ENCODE measurements at places on chromosomes 5 and 9. TPM values are rescaled to one million over a fixed set of nuclear protein-coding genes. Genes with fewer than 3 reads are reported as not detected.

MCIDAS gene
- total RNA-seq, result not detected

HACD4 gene
- 0.75 TPM for total RNA-seq

SLC36A1 gene
- 21.7 TPM for total RNA-seq

TMEM141 gene
- total RNA-seq, result 31.0 TPM

CARD9 gene
- total RNA-seq, result 1.3 TPM

AHRR gene
- 1.3 TPM for total RNA-seq

TMEM232 gene
- 3.0 TPM for total RNA-seq

SLC4A9 gene
- not detected for total RNA-seq

DNA sequence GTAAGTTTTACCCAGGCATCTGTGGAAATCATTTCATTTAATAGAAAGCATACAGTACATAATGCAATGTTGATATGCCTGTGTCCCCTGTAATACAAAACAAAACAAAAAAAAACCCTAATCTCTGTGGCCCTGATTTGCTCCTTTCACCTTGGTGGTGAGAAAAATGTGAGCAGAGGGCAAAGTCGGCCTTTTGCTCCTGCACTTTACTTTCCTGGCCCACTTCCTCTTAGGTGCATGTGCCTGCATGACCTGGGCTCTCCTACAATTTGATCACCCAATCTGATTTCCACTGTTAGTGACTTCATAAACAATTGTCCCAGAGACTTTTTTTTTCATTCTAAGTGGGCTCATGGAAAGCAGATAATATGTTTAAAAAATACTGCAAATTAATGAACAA lies 424.3 kb downstream of the SEMA5A start:
- no peak for DNase-seq

- DNase-seq, result no peak
These were observed 16.4 kb upstream of the PDCD1LG2 start for GRCh38 chr9:5493679-5494511.

GRCh38 chr9:114662081-114662989 lies 4.7 kb upstream of the TEX53 start:
- DNase-seq, result peak; percentile 68

DNA sequence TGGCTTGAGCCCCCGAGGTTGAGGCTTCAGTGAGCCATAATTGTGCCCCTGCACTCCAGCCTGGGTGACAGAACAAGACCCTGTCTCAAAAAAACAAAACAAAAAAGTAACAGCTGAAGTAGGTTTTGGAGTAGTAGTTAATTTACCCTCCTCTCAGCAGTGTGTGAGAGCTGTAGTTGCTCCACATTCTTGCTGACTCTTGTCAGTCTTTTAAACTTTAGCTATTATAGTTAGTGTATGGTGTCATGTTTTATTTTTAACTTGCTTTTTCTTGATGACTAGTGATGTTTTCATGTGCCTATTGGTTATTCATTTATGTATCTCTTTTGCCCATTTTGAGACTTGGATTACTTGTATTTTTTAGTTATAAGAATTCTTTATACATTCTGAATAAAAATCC lies 52.9 kb upstream of the DHFR start:
- no peak for DNase-seq

DNA sequence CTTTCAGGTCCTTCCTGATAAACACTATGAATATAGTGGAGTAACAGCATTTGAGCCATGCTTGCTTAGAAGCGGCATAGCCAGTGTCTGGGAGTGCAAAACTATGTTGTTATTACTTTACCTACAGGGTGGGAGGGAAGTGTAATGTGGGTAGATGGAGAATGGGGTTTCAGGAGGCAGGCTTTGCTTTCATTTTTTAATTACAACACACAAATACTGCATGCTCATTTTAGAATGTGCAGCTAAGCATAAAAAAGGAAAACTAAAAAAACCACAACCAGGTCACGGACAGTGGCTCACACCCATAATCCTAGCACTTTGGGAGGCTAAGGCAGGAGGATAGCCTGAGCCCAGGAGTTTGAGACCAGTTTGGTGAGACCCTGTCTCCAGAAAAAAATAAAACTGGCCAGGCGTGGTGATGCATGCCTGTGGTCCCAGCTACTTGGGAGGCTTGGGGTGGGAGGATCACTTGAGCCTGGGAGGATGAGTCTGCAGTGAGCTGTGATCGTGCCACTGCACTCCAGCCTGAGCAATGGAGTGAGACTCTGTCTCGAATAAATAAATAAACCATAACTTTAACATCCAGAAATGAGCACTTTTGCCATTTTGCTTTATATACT lies 20.2 kb downstream of the HAVCR1 start:
- no peak for DNase-seq

GRCh38 chr5:95848701-95849100 lies 26.2 kb upstream of the GLRX start:
- DNase-seq, result no peak

- no peak for DNase-seq
These were observed 65.2 kb upstream of the PAPPA start for GRCh38 chr9:116088396-116088795.

DNA sequence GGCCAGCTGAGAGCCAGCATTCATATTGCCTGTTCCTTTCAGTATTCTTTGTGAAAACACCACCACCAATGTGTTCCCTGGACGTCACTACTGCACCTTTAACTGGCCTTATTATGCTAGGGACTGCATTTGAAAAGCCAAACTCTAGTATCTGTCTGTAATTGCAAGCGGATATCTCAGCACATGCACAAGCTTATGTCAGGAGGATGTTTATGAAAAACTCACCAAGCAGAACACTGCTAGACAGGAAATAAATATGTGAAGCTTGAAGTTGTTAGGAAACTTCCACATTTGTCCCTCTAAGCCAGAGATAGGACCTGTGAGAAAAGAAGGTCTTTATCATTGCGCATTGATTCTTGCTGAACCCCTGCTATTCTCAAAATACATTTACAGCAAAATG lies 135.4 kb upstream of the CCDC152 start:
- no peak for DNase-seq

DNA sequence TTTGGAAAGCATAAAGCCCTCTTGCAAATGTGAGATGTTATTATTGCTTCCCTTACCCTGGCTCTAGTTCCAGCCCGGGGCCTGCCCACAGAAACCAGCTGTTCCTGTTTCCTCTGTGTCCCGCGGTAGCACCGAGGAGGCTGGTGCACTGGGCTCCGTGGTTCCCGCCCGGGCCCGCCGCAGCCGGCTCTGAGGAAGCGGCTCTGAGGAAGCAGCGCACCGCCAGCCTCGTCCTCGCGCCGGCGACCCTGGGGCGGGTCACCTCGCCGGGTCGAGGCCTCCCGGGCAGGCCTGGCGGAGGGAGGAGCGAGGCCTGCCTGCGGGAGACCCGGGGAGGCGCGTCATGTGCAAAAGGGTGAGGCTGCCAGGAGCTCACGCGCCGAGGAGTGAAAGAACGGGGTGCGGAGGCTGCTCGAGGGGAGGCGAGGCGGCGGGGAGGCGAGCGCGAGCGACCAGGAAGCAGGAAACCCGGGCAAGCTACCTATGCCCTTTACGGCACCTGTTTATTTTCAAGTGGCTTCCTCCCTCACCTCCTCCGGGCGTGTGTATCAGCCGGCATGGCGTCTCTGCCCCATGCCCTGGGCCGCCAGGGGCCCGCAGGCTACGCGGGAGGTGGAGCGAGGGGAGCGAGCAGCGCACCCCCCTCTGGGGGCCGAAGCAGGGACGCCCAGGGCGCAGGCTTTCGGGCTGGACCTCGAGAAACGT lies 61.3 kb upstream of the MEGF10 start:
- peak; percentile 20 for DNase-seq

DNA sequence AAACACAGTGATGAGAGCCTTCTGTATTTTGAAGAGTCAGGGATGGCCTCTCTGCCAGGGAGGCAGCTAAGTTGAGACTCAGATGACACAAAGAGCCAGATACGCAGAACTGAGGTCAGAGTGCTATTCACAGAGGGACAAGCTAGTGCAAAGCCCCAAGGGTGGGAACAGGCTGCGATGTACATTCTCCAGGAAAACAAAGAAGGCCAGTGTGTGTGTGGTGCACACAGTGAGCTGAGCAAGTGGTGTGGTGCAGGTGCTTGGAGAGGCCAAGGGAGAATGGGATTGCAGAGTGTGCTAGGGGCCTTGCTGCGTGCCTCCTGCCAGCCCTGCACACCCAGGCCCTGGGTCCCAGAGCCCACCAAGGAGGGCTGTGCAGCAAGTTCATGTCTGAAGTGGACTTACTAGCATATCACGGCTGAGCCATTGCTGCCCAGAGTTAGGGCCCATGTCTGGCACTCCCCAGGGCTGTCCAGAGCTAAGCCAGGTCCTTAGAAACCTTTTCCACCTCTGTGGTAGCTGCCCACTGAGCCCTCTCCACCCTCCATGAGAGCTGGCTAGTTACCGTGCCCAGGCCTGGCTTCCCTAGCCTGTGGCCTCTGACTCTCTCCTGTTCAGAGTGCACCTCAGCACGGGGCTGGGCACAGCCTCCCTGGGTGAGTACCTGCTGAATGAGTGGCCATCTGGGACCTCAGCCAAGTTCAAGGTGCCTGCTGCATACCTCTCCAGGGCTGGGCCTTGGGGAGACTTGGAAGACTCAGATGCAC lies 9.3 kb downstream of the SLC25A48 start:
- peak; percentile 29 for DNase-seq

DNA sequence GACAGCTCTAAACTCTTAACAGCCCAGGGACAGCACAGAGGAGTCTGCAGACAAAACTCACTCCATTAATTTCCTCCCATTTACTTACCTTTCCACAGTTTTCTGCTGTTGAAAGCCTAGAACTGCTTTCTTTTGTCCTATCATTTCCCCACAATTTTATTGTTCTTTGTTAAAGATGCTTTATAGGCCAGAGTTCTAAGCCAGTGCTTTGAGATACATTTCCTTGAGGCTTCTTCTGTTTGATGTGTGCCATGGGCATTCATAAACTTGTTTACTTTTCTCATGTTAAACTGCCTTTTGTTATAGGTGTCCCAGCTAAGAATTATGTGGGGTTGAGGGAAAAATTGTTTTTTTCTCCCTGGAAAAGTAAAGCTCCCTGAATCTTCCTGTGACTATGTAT lies 25.9 kb upstream of the SUB1 start:
- DNase-seq, result no peak

GRCh38 chr9:132044176-132044875 lies 35.3 kb downstream of the MED27 start:
- no peak for DNase-seq

GRCh38 chr9:92619601-92620300 lies 50.2 kb downstream of the IPPK start:
- DNase-seq, result no peak

DNA sequence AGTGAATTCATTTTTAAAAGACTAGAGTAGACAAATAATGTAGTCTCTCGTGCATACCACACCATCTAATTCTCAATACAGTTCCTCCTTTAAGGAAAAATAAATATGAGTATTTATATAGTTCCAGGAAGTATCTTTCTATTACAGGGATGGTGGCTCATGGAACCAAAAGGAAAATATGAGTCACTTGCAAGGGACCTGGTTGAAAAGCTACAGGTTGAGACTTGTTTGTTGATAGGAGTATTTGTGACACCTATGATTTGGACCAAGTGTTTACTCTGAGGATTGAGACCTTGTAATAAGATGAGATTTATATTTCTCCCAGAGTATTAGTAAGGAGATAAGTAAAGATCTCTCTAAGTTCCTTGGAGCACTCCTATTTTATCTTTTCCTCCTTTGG lies 67.4 kb downstream of the CDO1 start:
- DNase-seq, result no peak

DNA sequence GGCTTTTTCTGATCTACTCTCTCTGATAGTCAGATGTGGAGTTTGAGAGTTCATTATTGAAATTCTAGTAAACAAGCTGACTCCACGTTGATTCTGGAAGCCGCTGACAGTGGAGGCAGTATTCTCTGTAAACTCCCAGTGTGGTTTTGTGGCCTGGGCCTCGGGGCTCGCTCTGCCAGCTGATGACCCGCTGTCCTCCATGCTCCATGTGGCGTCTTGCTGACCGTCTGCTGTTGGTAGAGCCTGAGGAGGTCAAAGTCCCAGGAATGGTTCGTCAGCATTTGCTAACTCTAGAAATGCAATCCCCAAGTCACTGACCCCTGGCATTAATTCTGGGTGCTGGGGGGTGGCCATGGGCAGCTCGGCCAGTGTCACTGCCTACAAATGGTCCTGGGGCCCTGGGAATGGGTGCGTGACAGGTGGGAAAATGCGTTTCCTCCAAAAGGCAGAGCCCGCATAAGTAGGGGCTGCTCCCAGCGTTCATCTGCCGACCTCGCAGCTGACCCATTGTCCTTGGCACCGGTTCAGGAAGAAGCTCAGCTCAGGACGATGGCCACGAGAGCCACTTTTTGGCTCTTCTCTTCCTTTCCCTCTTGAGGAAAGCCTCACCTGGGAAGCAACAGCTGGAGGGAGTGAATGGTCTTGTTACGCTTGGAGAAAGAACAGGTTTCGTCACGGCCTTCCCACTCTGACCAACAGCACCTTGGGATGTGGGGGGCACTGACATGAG lies 55.1 kb downstream of the MRPL36 start:
- no peak for DNase-seq

GRCh38 chr5:2075365-2075764 lies 192.6 kb upstream of the IRX4 start:
- no peak for DNase-seq

DNA sequence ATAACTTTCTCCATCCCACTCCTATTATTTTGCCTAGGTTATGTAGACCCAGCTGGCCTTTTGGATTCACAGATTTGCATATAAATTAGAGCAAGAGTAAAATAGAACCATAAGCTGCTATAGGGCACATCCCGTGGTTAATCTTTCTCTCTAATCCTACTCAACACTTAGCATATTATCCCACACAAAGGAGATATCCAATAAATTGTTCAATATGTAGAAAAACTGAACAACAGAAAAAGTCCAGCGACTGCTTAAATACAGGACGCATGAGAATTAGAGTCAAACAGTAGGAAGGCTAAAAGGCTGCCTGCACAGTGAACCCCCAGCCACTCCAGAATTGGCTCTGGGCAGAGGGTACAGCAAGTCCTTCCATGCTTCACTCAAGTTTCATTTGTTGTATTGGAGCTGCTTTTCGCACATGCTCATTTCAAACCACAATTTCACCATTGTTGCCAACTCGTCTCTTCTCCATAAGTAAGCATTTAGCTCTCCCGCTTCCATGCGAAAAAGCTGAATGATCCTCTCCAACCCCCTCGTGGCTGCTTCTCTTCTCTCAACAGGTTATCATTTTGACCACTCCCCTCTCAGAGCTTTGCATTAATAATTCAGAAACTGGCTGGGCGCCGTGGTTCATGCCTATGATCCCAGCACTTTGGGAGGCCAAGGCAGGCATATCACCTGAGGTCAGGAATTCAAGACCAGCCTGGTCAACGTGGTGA lies 14.1 kb upstream of the IQGAP2 start:
- DNase-seq, result no peak

All from neural crest cell (in vitro differentiated cells).